ENCODE measurements at places on chromosomes 3 and 15.
A peak's percentile ranks its signal among the peaks of the same experiment; 100 is the strongest.

DNA sequence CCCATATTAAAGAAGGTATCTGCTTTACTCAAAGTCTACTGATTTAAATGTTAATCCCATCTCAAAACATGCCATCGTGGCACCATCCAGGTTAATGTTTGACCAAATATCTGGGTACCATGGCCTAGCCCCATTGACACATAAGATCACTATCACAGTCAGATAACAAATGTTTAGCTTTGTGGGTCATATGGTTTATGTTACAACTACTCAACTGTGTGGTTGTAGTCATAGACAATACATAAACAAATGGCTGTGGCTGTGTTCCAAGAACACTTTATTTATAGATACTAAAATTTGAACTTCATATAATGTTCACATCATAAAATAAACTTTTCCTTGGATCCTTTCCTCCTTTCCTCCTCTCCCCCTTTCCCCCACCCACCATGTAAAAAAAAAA, 9.8 kb upstream of the SNRPN start:
- DNase-seq: no peak

DNA sequence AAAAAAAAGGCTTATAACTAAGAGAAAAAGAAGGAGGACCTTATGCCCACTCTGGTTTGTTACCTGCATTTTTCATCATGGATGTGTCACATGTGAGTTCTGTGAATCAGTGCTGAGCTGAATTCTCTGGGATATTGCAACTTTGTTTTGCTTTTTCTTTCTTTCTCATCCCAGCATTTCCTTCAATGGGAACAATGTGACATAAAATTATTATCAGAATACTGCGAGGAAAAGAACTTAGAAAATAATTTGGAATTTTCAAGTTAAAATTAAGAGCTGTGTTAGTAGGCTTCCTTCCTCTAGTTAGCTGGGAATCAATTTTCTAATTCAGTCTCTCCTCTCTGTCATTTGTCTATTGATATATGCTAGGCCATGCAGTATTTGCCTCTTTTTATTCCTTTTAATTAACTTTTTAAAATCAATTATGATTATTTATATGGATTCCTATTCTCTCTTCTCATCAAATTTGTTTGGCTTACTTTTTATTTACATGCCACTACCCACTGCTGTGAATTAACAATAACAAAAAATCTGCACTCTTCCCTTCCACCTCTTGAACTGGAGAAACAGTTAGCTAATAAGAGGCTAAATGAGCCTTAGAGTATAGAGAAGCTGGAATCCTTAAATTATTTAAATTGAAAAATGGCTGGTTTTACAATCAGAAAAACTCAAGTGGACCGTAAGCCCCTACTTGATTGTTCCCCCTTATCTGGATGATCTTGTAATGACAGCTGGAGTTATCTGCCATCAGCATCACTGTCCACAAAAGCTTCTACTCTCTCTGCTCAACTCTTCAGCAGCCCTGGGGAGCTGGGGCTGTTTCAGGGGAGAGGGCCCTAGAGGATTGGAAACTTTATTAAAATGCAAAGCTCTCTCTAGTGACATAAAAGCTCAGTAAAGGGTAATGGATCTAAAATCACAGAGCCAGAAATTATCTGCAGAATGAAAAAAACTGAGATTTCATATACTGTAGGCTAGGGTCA, 95.3 kb upstream of the SOX2 start:
- no peak for DNase-seq

DNA sequence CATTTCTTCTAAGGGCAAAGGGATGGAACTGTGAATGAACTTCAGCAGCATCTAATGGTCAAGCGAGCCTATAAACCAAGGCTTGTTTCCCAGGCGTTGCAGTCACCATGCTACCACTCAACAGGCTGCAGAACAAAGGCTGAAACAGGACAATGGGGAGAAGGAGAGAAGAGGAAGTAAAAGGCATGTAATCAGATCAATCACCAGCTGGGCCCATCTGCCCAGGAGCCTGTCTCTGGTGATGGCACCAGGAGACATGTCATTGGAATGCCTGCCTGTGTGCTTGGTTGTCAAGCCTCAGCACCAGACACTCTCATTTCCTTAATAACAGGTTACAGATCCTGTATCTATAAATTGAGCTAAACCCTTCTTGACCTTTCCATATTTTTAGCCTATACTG, 81.7 kb upstream of the UMPS start:
- no peak for DNase-seq

DNA sequence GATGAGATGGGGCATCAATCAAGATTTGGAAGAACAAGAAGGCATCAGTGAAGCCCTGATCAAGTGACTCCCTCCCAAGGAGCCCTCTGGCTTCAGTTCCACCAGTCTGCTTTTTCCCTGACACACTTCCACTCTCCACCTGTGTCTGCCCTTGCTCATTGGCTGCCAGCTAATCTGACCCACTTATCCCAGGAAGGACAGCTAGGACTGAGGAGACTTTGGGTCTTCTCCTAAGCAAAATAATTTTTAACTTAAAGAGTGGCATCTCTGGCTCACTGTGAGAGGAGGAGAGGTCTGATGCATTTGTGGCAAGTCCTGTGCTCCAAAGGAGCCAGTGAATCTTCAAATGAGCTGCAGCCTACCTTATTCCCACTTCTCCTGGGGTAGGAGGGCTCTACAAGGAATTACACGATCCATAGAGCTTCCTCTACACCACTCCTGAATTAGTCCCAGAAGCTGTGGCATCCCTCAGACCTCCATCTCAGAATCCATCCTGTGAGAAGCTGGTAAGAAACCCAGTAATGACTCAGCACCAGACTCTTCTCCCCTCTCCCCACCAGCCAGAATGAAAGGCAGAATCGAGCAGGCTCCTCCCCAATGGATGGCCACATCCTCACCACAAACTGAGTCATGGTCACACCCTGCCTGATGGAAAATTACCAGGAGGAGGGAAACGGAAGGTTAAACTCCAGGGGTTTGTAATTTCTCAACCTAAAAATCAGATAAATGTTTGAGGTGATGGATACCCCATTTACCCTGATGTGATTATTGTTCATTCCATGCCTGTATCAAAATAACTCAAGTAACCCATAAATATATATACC, 6.3 kb upstream of the PKM start:
- no peak for DNase-seq

- peak; percentile 21 for DNase-seq
These were observed 77.6 kb upstream of the WNT5A start for GRCh38 chr3:55564726-55565125.

DNA sequence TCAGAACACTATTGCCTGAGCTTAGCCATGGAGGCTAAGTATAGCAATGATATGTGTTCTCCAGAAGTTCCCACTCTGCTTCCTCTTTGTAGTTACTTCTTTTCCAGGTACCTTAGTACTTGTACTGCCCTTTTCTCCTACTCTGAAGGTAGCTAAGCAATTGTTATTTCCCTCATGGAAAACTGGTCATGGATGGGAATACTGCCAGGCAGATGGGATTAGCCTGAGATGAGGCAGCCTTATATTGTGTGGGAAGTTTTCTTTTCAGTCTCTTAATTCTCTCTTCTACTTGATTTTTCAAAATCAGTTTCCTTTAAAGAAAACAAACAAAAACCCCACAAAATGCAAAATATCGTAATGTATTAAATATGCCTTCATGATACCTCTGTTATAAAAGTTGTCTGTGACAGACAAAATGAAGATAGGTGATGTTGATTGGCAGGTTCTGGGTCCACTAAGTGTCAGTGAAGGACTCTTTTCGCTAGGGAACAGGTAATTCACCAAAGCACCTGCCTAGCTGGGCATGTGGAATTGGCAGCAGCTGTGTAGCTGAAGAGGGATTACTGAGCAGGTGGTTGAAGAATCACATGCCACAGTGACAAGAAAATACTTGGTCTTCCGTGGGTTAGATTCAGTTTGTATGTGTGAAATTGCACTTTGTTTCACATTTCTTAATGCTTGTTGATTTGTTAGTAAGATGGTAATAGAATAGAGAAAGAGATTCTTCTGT, 4.1 kb downstream of the ZNF609 start:
- DNase-seq: peak; percentile 75

GRCh38 chr15:64774629-64775493, 528 bp downstream of the RBPMS2 start:
- no peak for DNase-seq

DNA sequence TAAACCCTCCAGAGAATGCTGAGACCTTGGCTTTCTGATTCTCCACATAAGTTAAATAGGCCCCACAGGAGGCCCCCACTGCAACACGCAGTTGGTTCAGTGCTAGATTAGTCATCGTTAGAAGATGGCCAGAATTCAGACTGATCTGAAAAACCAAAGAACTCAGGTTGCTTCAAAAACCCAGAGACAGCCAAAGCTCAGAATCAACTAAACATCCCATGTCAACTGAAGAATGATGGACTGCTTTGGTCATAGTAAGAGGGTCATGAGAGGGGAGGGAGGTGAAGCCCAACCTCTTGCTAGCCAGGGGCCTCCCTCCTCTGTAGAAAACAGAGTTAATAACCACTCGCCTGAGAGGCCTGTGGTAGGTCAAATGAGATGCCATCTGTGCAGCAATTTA, 93.1 kb downstream of the AKAP13 start:
- DNase-seq: no peak

DNA sequence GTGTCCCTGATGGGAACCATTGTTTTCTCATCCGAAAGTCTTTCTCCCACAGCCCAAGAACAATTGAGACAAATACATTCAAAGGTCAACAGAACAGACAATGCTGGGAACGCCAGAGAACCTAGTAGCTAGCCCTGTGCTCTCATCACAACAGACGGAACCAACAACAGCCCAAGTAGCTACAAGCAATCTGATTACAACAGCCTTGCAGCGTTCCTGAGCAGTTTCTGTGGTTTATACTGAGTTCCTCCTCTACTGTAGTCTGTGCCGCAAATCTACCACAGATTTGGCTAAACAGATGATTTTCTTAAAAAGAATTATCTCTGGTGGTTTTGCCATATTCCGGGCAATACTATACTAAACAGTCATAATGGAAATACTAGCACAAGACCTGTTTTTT, 435.6 kb downstream of the MECOM start:
- no peak for DNase-seq

DNA sequence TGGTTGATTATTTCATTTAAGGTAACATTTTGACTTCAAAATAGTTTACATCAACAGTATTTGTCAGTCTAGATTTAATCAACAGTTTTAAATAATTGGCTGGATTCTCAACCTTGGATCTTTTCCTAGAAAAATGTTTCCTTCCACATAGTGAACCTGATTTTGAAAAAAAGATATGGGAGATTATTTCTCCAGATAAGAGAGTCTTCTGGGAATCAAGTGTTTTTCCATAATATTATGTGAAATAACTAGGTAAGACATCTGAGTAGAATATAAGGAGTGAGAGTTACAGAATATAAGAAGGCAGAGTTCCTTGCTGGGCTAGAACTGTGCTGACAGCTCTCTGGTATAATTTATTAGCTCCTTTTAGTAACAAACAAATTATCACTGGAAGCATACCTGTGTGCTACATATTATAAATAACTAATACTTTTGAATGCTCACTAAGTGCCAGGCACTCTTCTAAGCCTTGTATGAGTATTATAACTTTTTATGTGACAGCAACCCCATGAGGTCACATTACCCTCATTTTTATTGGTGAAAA, 18.8 kb upstream of the TNFSF10 start:
- DNase-seq: no peak

DNA sequence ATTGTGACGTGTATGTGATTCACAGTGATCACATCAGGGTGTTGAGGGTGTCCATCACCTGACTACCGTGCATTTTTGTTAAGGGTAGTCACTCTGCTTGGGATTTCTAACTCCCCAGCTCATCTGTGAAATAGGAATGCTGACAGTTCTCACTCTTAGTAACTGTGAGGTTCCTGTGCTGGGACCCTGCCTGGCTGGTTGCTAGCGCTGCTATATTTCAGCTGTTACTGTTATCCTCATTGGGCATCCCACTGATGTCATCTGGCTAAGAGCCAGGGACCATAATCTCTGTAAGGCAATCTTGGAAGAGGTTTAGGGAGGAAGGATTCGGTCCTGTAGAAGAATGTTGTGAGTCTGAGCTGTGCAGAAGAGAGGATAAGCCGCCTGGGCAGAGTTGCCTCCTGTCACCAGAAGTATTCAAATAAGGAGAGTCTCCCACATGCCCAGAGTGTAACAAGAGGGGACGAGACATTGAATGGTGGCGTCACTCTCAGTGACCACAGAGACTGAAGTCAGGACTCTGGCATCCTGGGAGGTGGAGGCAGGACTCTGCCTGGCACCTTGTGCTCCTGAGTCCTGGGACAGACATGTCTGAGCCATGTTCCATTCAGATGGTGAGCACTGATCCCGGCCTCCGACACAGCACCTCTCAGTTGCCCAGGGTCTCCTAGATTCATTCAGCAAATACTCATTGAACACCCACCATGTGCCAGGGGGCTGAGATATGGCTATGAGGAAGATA, 52.2 kb downstream of the FBLN2 start:
- DNase-seq: no peak
